Stimulated activated CD4-positive, alpha-beta T cell treated with anti-CD3 and anti-CD28 coated beads, Interleukin-12 subunit alpha, Interleukin-12 subunit beta, amount 100 ng/mL, for 48 hours (primary cell): ENCODE measurements at places on chromosomes 2 and 18.

DNA sequence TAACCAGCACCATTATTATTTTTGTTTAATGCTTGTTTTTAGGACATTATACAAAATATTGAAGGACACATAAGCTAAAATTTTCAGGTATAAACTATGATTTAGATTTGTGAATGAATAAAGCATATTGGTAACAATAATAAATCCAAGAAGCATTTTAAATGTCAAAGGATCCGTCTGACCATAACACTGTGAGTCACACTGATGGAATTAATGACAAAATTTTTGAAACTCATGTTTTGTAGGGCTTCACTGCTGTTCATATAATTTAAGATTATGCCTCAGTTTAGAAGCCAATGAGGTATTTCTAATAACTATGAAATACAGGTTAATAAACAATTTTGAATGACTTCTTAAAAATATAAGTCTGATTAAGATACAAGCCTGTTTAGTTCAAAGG is 124.6 kb downstream of the TMEFF2 start:
- DNase-seq = no peak

GRCh38 chr2:62292190-62292589 is 96.3 kb downstream of the B3GNT2 start:
- no peak for DNase-seq

DNA sequence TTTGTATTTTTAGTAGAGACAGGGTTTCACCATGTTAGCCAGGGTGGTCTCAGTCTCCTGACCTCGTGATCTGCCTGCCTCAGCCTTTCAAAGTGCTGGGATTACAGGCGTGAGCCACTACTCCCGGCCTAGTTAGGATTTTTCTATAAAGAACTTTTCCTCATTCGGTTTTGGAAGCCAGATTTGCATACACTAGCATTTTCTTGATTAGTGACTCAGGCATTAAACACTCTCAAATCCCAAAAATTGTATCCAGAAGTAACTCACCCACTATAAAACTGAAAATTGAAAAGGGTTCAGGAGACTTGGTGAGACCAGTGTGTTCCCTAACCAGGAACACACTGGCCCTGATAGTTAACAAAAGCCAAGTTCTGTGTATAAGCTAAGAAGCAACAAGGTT is 25.2 kb downstream of the EIF2AK3 start:
- no peak for DNase-seq

DNA sequence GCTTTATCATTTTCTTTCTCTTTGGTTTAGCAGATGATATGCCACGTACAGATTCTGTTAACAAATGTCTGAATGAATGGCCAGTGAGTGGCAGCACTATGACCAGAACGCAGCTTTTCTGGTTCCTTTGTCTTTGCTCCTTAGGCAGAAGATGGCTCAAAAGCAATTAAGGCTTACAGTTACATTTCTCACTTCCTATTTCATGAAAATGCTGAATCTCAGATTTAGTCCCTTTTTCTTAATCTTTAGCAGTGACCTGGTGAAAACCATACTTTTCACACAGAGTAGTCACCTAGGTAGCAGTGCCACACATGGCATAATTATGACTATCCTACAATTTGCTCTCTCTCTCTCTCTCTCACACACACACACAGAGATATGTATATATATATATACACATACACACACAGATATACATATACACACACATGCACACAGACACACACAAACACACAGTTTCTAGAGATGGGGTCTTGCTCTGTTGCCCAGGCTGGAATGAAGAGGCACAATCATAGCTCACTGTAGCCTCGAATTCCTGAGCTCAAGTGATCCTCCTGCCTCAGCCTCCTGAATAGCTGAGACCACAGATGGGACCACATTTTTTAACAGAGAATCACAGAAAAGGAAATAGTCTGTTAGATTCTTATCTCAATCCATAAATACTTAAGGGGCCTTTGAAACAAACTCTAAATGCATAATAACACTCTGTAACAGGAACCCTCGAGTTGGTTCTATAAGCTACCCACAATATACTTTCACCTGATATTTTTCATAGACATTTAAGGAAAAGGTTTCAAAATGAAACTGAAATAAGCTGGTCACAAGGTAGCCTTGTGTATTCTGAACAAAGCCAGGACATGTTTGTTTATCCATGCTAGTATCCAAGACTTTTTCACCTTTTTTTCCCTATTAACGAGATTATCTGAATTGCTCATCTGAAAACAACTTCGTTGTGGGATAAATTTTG is 11.6 kb downstream of the PDE6D start:
- no peak for DNase-seq

- no peak for DNase-seq
Observed at GRCh38 chr2:112035786-112036185, 19.3 kb upstream of the TMEM87B start.

DNA sequence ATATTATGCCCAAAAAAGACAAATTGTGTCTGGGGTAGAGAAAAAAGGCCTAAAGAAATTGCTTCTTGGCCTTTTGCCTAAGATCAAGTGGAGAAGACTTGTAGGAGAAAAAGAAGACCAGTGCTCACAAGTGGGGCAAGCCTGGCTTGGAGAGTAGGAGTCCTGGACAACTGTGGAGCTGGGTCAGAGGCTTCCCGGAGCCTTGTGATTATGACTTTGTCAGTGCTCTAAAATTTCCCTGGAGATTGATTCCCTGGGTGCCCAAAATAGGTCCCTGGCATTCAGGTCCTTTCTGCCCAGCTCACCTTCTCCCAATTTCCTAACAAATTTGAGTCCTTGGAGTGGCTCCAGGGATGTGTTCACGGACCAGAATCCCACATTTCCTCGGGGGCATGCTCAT is 787 bp upstream of the TRIM54 start:
- no peak for DNase-seq

- no peak for DNase-seq
Observed at GRCh38 chr2:71156573-71156972, 26.1 kb downstream of the MPHOSPH10 start.

DNA sequence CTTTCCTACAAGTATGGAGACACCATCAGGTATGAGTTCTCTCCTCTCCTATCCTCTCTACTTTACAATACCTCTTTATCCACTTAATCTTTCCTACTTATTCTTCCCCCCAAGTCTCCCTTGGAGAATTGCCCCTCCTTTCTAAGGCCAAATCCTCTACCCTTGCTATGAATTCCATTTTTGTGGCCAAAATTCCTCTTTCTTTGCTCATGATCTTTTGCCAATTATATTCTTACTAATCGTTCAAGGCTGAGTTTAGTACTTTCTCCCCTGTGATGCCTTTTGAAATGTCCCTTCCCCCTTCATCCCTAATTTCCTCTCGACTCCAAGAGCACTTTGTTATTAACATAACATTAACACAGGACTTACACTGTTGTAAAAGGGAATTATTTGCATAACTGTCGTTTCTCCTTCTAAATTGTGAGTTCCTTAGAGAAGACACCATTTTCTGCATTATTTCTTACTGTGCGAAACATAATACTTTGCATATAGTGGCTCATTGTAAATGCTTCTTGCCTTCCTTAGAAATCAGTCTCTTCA is 133.4 kb downstream of the KCTD1 start:
- DNase-seq = no peak

GRCh38 chr2:149587950-149588487 is 444 bp upstream of the MMADHC start:
- no peak for DNase-seq

DNA sequence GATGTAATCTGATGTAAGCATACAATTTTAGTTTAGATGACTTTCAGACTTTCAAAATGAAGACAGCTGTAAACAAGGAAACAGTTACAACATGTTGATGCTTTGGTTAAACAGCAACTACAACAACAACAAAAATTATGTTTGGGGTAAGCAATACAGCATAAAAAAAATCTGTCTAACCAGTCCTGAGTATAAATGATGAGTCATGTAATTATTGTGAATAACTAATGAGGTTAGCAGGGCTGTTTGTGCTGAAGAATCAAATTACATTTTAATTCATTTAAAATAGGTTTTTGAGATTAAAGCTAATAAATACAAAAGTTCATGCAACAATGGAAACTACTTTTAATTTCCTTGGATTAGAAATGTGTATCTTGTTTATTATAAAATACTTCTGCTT is 266.9 kb downstream of the LRP1B start:
- DNase-seq = no peak

GRCh38 chr2:46480562-46480961 is 1.2 kb downstream of the TMEM247 start:
- no peak for DNase-seq

GRCh38 chr18:46276748-46277147 is 172.6 kb downstream of the HAUS1 start:
- no peak for DNase-seq

DNA sequence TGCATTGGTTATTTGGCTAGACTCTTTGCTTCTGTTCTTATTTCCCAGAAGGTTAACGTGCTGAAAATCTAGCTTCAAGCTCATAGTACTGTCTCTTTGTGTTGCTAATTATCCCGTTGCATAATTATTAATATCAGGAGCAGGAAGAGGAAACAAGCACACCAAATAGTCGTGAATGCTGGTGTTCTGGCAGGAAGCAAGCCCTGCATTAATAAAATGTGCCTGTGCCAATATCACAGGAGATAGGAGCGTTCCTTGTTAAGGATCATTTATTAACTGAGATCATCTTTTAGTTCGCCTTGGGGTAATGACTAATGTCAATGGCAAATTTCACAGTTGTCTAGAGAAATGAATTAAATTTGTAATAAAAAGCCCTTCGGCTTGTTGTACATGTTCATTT is 893.0 kb upstream of the POU3F3 start:
- no peak for DNase-seq

GRCh38 chr2:189698020-189698887 is 23.8 kb downstream of the ANKAR start:
- DNase-seq = no peak

GRCh38 chr2:16005816-16006536 is 65.6 kb downstream of the MYCN start:
- no peak for DNase-seq

DNA sequence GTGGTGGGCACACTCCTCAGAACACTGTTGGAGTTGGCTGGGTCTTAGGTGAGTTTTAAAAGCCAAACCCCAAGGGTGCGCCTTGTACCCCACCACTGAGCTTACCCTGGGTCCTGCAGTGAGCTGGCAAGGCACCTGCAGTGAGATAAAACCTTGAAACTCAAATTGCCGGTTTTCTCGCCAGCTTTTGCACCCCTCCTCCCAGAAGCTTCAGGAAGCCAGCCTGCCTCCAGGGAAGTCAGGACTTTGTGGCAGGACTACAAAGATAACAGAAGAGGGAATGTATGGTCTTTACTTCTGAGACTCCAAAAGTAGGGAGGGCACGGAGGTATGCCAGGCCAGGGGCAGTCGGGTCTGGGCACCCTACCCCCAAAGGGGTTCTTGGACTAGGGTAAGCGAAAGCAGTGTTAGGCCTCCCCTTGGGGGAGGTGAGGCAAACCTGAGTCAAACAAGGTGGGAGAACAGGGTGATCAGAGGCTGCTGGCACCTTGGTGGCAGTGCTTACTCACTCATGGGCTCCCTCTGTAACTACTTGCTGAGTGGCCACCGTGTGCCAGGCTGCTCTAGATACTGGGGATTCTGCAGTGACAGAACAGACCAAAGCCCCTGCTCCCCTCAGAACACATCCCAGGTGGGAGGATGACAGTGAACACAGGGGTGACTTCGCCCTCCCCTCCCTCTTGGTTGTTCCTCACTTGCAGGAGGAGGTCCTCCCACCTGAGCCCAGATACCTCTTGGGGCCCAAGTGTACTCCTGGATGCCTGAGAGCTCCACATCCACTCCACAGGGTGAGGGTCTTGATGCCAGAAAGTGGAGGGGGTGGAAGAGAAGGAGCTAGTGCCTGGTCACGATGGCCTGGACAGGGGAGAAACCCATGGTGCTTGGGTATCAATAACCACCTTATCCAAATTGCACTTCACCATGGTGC is 69.3 kb upstream of the RGPD5 start:
- no peak for DNase-seq

DNA sequence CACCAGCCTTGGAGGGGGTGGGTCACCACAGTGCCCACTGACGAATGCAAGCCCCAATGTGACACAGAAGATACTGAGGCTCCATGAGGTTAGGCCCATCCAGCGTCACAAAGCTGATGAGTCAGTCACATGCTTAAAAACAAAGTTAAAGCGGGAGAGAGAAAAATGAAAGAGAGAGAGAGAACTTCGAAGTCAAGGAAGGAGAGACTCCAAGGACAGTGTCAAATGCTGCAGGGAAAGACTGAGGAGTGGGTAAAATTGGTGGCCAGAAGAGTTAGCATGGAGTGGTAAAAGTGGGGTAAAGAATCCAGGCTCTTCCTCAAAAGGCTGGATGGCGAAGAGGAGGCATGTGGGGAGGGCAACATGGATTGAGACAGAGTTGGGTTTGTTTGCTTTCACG is 201.9 kb upstream of the CCDC150 start:
- no peak for DNase-seq

GRCh38 chr2:59910166-59910565 is 643.3 kb downstream of the BCL11A start:
- no peak for DNase-seq

DNA sequence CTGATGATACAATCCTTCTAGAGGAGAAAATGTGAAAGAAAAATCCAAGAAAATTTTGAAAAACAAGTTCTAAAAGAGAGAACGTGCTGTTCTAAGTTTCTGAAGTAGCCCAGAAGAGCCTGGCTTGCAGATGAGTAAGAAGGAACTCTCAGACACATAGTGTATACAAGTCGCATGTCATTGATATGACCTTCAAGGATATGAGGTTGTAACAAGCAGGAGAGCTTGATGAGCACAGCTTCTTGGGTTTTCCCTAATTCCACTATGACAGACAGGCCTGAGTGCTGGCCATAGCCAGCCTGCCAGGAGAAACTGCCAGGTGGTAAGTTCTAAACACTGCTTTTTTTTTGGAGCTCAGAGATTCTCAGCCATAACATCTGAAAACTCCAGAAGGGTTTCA is 235.7 kb upstream of the SIX2 start:
- no peak for DNase-seq

- no peak for DNase-seq
Observed at GRCh38 chr2:217844696-217845095, 158.1 kb downstream of the TNS1 start.

- DNase-seq = no peak
Observed at GRCh38 chr2:119943058-119943457, 69.8 kb upstream of the EPB41L5 start.

- DNase-seq = no peak
Observed at GRCh38 chr18:37779220-37779619, 213.6 kb upstream of the CELF4 start.

GRCh38 chr18:61371111-61371510 is 37.9 kb downstream of the CDH20 start:
- no peak for DNase-seq

DNA sequence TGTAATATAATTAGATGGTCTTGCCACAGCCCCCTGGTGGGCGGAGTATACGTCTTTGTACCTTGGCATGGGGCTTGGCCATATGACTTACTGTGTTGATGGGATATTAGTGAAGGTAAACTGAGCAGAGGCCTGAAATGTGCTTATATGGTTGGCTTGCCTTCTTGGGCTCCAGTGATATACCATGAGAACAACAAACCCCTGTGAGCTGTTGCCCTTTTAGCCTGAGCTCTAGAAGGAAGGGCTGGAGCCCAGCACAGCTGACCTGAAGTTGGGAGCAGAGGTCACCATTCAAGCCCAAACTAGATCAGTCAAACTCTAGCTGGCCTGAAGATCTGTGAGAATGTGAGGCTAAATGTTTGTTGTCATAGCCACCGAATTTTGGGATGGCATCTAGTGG is 75.2 kb upstream of the CD302 start:
- no peak for DNase-seq

GRCh38 chr2:240520130-240520973 is 37.4 kb downstream of the ANKMY1 start:
- no peak for DNase-seq
